ENCODE measurements at places on chromosomes 2 and 18. TPM values are rescaled to one million over a fixed set of nuclear protein-coding genes. Genes with fewer than 3 reads are reported as not detected.

DNA sequence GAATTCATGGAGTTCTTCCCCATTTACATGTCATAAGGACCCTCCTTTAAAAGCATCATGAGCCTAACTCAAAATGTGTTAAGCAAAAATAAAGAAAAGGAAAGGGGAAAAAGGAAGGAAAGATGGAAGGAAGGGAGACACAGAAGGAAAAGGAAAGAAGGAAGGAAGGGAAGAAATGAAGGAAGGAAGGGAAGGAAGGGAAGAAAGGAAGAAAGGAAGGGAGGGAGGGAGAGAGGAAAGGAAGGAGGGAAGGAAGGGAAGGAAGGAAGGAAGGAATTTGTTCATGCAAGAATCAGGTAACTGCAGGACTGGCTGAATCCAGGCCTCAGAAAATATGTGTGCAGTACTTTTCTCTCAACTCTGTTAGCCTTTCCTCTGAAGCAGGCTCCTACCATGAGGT lies 32.0 kb downstream of the KIAA2012 start:
- no peak for DNase-seq

DNA sequence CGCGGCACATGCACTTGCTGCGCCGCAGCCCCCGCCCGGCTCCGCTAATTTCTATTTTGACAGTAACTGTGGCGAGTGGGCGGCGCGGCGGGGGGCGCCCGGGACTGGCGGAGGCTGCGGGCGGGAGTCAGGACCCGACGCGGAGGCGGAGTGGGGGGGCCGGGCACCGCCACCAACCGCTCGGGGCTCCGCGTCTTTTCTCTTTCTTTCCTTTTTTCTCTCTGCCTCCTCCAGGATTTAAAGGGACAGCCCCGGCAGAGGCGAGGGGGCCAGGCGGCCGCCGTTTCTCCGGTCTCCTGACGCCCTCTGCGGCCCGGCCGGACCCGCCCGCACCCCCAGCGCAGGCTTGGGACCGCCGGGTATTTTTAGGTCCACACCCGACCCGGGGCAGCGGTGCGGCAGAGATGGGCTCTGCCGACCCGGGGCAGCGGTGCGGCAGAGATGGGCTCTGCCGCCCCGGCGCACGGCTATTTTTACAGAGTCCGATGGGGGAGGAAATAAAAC lies 460 bp upstream of the ZBTB7C start:
- no peak for DNase-seq

The TUBB8B gene
- not detected for total RNA-seq

The TCF23 gene
- total RNA-seq: not detected

The TLX2 gene
- total RNA-seq: 0.37 TPM

The GTF2A1L gene
- not detected for total RNA-seq

GRCh38 chr2:181152701-181153100 lies 172.3 kb downstream of the UBE2E3 start:
- no peak for DNase-seq

- no peak for DNase-seq
Measured at GRCh38 chr18:31595121-31595771, 3.6 kb downstream of the TTR start.

DNA sequence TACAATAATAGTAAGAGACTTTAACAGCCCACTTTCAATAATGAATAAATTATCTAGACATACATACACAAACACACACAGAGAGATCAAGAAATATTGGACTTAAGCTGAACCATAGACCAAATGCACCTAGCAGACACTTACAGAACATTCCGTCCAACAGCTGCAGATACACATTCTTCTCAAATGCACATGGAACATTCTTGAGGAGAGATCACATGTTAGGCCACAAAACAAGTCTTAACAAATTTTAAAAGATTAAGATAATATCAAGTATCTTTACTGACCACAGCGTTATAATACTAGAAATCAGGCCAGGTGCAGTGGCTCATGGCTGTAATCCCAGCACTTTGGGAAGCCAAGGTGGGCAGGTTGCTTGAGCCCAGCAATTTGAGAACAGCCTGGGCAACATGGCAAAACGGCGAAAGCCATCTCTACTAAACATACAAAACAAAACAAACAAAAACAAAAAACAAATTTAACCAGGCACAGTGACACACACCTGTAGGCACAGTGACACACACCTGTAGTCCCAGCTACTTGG lies 7.4 kb downstream of the CERKL start:
- DNase-seq: no peak

The SKOR2 gene
- total RNA-seq: not detected

The PLGLB2 gene
- 0.89 TPM for total RNA-seq

DNA sequence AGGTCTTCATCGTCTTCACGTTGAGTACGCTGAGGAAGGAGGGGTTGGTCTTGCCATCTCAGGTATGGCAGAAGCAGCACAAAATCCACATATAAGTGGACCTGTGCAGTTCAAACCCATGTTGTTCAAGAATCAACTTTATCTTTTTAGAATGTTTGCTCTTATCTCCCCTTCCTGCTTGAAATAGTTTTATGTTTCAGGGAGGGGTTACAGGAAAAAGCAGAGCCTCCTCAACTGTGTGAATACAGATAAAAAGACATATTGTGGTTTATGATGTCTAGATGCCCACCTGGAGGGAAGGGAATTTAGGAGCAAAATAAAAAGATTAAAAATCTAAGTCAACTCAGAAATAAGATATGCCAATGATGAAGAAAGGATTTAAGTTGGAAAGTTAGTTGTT lies 75.9 kb downstream of the VRK2 start:
- no peak for DNase-seq

DNA sequence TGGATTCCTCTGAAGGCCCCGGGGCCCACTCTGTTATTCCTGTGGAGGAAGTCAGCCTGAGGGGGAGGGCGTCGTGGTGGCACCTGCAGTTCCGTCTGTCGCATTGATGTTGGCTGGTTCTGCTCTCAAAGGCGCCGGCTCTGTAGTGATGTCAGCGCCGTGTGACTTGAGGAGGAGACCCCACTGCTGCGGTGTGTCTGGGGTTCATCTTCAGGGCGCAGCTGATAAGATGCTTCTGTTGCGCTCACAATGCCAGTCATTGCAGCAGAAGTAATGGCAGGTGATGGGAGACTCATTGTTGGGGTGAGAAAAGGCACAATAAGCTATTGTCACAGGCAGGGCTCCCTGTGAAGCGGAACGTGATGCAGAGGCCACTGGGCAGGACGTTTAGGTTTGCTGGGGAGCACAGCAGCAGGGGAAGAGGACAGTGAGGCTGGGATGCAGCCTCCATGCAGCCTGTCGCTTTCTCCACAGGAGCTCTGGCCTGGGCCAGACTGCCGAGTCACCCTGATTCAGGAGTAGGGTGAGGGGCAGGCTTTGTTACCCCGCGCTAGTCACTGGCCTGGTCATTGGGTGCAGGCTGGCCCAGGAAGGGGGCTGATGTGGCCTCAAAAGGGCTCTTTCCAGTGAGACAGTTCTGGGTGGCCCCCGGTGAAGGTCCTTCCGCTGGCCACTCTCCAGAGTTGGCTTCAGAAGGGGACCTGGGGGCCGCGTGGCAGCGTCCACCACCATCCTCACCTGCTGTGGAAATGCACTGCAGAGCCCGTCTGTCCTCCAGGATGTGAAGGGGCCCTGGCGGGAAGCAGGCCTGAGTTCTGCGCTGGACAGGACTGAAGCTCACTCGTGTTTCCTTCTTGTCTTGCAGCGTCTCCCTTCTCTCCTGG lies 42.9 kb downstream of the SH3BP4 start:
- DNase-seq: no peak
